ENCODE measurements at places on chromosomes 3 and 15.

DNA sequence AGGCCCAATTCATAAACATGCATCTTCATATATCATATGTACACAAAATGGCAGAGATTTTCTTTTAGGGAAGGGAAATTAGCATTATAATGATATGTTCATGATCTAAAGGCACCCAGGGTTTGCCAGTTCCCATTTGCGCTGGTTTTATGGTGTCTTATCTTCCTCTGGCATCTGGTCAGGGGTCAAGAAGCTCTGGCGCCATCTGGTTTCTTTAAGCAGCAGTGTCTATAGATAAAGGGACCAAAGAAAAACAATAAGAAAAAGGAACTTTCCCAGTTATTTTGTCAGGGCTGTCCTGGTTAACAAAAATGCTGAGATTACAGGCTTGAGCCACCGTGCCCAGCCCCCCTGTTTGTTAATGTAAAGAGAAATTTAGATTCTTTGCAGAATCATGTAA lies 3.3 kb upstream of the DCP1A start:
- DNase-seq = peak; percentile 31

GRCh38 chr3:197682713-197683112 lies 54.0 kb downstream of the RUBCN start:
- DNase-seq = no peak

DNA sequence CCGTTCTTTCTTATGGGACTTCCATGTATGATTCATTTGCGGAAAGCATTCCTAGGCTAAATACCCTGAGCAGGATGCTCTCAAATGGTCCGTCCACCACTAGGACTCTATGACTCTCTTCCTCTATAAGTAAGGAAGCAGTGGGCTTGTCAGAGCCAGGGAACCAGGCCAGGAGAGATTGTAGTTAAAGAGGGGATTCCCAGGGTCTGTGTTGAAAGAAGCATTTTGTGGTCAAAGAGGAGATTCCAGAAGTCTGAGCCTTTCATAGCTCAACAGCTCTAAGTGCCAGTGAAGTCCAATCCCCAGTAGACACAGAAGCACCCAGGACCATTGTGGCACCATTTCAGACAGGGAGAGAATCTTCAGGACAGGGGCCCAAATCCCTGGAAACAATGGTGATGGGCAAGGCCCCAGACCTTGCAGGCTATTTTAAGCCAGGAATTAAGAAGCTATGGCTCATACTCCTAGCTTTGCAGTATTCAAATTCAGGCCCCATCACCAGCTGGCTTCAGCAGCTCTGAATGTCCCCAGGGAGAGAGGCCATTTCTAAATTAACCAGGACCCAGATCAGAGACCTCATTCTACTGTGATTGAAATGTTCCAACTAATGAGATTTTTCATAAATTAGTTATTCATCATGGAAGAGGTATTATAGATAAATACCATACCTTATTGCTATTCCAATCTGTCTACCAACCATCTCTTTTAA lies 81.7 kb downstream of the CD47 start:
- no peak for DNase-seq

- DNase-seq = no peak
Measured at GRCh38 chr3:71585131-71585530, 1.6 kb upstream of the FOXP1 start.

- DNase-seq = no peak
Measured at GRCh38 chr15:68484696-68485400, 52.9 kb upstream of the ITGA11 start.

DNA sequence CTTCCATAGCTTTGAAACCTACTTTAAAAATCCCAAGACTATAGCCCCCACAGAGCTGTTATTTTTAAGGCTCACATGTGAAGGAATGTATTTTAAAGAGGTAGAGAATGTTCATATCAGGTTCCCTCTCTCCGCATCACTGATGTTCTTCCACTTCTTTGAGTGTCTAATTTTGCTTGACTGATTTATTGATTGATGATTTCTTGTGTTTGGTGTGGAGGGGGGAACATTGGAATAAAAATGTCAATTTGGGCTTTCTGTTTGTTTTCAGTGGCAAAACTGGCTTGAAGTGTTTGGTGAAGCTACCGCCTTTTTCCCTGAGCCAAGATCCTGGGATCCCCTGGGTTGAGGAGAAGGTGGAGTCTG lies 2.7 kb upstream of the TMEM212 start:
- DNase-seq = peak; percentile 67

GRCh38 chr3:192181151-192181550 lies 546.2 kb downstream of the FGF12 start:
- no peak for DNase-seq

GRCh38 chr3:190492966-190493365 lies 20.9 kb upstream of the IL1RAP start:
- no peak for DNase-seq

DNA sequence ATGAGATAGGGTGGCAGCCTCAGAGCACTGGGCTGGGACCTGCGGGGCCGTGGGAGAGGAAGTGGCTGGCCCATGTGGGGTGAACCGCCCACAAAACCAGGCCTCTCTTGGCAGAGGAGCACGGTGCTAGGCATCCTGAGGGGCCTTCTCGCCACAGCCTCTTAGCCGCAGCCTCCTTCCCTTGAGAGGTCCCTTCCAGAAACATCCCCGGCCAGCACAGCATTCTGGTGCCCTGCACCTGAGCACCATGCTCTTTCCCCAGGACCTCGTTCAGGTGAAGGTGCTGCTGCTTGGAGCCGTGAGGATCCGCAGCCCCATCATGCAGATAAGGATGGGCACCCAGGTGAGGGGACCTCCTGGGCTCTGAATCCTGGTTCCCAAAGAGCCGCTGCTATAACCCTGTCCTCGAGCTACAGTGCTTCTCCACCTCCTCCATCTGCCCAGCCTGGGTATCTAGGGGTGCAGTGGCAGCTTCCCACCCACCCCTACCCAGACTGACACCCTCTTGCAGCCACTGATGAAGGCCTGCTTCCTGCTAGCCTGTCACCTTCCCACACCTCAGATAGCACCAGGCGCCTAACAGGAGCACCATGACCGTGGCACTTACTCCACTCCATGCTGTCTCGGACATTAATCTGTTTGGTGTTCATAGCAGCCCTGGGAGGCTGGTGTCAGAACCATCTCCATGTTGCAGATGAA lies 11.2 kb upstream of the TXNRD3 start:
- no peak for DNase-seq

GRCh38 chr3:115943579-115943978 lies 320.3 kb downstream of the GAP43 start:
- DNase-seq = no peak

DNA sequence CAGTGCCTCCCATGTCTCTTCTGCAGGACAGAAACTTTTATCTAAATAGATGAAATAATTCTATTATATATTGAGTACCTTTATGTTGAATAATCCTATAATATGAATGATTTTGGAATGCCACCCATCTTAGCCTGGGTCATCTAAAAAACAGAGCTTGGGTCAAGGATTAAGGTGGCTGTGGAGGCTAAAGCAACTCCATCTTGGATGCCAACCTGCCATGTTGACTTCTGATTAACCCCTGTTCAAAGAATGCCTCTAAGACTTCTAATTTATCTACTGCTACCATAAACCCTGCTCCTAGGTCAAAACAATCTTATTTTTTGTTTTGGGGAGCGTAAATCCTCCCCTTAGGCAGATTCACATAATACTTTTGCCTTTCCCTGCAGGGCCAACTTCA lies 31.5 kb upstream of the C15orf39 start:
- DNase-seq = no peak

DNA sequence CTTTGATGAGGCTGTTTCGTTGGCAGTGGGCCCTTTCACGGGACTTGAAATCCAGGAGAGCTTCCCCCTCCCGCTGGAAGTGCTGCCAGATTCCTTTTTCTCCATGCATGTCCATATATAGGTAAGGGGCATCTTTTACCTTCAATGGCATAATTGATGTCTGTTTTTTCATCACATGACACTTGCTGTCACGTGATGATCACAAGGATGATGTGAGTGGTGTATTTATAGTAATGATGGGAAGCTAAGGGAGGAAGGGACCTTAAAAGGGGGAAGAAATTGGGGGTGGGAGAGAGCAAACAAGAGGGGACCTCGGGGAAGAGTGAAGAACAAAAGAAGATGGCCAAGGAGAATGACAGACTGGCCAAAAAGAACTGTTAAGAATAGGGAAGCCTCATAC lies 11.3 kb upstream of the SUSD5 start:
- no peak for DNase-seq

GRCh38 chr15:83289160-83289559 lies 4.7 kb upstream of the BNC1 start:
- DNase-seq = no peak

DNA sequence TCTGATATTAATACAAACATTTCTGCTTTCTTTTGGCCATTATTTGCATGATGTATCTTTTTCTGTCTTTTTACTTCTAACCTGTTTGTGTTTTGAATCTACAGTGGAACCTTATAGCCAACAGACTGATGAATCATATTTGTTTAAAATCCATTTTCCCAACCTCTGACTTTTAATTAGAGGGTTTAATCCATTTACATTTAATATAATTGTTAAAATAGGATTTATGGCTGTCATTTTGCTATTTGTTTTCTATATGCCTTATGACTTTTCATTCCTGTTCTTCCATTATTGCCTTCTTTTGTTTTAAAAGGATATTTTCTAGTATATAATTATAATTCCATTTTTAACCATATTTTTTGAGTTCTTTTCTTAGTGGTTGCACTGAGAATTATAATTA lies 286.1 kb downstream of the ZNF621 start:
- DNase-seq = no peak

DNA sequence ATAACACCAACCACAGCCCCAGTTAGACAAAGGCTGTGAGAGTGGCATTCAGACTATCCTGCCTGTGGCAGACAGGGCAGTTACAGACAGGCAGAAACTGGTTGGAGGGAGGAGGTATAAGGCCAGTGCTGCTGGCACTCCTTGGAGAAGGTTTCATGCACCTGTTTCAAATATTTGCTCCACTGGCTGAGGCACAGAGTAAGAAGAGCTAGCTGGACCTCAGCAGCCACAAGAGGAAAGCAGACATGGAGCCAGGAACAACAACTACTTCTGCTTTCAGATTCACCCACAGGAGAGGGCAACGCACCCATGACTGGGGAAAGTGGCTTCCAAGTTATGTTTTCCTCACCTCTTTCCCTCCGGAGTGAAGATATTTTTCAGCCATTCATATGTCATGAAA lies 11.5 kb upstream of the PRKAR2A start:
- no peak for DNase-seq

GRCh38 chr3:183249006-183249718 lies 3.9 kb upstream of the B3GNT5 start:
- no peak for DNase-seq

DNA sequence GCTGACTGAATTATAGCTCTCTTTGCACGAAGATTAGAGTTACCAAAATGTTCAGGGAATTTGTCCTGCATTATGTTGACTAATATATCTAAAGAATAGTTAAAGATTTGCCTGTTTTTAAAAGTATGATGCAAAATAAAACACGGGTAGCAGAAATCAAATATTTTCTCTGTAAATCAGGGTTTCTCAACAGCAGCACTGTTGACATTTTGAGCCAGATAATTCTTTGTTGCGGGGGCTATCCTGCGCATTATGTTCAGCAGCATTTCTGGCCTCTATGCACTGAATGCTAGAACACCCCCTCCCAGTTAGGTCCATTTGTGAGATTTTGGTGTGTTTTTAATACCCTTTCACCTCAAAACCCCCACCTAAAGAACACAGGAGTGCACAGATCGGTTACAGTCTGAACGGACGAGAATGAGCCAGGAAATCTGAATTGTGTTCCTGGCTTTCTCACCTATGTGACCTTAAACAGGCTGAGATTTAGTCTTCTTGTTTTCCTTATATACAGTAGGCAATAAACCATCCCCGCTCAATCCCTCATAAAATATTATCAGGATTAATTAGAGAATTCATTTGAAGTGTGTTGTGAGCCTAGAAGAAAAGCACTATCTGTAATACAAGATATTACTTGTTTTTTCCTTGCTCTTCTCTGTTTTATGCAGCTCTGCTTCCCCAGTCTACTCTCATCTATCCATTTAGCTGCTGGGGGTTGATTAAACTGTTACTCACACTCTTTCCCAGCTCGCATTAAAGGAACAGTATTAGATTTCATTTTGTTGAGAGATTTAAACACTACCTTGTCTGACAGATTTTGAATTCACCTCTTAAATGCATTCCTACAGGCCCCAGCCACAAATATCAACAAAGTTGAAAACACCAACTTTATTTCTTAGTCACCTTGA lies 247.5 kb upstream of the GOLIM4 start:
- DNase-seq = no peak

DNA sequence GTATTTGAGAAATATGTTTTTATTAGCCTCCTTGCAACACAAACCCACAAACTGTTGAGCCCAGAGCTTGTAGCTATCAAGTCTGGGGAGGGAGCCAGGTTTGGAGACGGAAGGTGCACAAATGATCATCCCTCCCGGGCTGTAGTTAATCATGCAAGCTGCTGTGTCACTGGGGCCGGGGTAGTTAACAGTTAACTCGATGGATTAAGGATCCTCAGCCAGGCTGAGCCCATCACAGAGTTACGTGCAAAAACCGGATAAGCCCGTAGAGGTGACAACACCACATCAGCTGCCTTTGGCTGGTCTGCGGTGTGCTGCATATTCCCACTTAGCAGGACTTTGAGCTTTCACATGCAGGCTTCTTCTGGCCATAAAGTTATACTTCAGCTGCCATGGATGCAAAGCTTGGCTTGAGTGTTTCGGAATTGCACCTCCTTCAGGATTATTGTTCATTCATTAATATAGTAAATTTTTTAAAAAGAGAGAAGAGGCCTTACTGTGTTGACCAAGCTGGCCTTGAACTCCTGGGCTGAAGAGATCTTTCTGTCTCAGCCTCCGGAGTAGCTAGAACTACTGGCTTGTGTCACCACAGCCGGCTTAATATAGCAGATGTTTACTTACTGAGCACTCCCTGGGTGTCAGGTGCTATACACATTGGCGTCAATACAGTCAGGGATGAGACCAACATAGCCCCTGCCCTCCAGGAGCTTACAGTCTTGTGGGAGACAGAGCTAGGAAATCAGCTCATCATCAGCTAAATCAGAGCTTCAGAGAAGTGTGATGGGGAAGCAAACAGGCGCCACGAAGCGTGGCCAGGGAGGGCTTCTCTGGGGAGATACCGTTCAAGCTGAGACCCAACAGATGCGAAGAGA lies 226.8 kb upstream of the BHLHE40 start:
- DNase-seq = peak; percentile 73

DNA sequence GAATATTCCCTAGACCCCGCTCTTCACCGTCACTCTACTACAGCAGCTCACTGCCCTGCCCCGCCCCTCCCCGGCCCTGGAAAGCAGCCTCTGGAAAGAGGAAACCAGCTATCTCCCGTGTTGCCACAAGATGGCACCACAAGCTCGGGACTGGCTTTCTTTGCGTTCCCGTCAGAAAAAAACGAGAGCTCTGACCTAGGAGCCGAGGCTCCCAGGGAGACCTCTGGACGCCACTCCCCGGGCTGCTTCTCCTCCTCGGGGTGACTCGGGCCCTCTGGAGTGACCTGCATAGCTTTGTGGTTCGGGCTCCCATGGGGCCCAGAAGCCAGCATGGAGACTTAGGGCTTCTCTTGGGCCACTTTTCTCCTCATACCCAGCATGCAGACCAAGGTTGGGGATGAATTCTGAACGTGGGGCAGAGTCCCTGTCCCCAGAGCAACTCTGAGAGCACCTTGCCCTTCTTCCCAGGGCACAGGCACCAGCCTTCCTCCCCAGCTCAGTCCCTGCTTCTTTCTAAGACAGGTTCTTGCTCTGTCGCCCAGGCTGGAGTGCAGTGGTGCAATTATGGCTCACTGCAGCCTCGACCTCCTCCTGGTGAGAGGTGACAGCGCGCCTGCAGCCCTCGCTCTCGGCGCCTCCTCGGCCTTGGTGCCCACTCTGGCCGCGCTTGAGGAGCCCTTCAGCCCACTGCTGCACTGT lies 19.0 kb downstream of the STOML1 start:
- peak; percentile 95 for DNase-seq

GRCh38 chr3:140441006-140441405 lies 236.9 kb upstream of the TRIM42 start:
- DNase-seq = no peak
